Activated T-helper 1 cell treated with anti-CD3 and anti-CD28 coated beads, Interleukin-12 subunit alpha, Interleukin-12 subunit beta, Interleukin-2, Interleukin-4 antibody, amounts not matched to agents 30 ng/mL and 10 ng/mL and 1 ng/mL, durations not matched to agents 14 hours and 24 hours and 36 hours (primary cell): ENCODE measurements at places on chromosomes 13 and 19. TPM values are rescaled to one million over a fixed set of nuclear protein-coding genes. Genes with fewer than 3 reads are reported as not detected.

DNA sequence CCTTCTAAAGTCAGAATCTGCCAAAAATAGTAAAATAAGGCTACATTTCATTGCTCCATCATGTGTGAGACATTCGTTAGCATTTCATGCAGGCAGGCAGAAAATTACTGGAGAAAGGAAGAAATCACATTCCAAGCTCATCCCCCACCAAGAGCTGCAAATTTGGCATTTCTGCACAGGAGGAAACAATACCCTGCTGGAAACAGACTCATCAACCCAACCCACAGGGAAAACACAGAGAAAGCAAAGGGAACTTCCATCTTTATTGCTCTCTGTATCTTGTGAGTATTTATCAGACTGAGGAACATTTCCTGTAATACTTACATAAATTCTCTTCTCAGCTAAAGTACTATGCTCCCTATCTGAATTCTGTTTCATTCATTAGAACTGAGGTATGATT, 95.7 kb downstream of the KCTD12 start:
- H3K27ac ChIP-seq = no peak overlapping the region
- H3K4me1 ChIP-seq = no peaks in the 10 kb centered on the region
- H3K36me3 ChIP-seq = no peaks in the 10 kb centered on the region
- H3K27me3 ChIP-seq = peaks cover 8% of the 10 kb centered on the region

GRCh38 chr13:60099631-60100420, 63.9 kb downstream of the DIAPH3 start:
- peaks cover 8% of the 10 kb centered on the region for H3K36me3 ChIP-seq
- no peak for DNase-seq
- no peak overlapping the region for H3K27ac ChIP-seq
- no peak overlapping the region for H3K4me3 ChIP-seq

DNA sequence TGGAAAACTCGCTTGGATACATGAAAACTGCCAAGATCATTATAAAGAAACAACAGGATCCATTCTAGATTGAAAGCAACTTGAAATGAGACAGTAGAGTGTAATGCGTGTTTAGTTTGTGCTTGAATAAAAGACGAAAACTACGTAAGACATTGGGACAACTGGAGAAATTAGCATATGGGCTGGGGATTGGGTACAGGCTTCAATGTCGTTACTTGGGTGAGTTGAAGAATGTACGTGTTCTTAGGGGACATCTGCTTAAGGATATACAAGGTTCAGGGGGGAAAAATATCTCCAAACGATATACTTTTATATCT, 471 bp upstream of the ERVK3-1 start:
- no peak for DNase-seq
- peaks cover 62% of the 10 kb centered on the region for H3K36me3 ChIP-seq
- H3K27ac ChIP-seq = peak overlapping the region; percentile 96
- H3K27me3 ChIP-seq = no peaks in the 10 kb centered on the region

DNA sequence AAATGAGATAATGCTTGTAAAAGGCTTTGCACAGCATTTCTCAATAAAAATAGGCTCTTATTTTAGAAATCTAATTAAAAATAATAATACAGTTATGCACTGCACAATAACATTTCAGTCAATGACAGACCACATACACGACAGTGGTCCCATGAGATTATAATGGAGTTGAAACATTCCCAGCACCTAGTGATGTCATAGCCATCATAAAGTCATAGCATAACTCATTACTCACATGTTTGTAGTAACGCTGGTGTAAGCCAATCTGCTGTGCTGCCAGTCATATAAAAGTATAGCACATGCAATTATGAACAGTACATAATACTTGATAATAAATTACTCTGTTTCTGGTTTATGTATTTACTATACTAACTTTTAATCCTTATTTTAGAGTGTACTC, 12.7 kb upstream of the SERPINE3 start:
- no peak overlapping the region for H3K4me3 ChIP-seq
- H3K27me3 ChIP-seq = no peaks in the 10 kb centered on the region
- no peak overlapping the region for H3K27ac ChIP-seq
- peaks cover 13% of the 10 kb centered on the region for H3K4me1 ChIP-seq
- H3K36me3 ChIP-seq = no peaks in the 10 kb centered on the region

- no peaks in the 10 kb centered on the region for H3K4me1 ChIP-seq
- H3K4me3 ChIP-seq = no peak overlapping the region
- H3K27me3 ChIP-seq = peaks cover 2% of the 10 kb centered on the region
- no peaks in the 10 kb centered on the region for H3K36me3 ChIP-seq
Observed at GRCh38 chr13:105184201-105184600, 1351.3 kb downstream of the EFNB2 start.

GRCh38 chr13:99374169-99374991, 67.2 kb upstream of the GPR183 start:
- H3K4me3 ChIP-seq = no peak overlapping the region
- H3K27ac ChIP-seq = no peak overlapping the region
- peaks cover 4% of the 10 kb centered on the region for H3K27me3 ChIP-seq
- peaks cover 56% of the 10 kb centered on the region for H3K36me3 ChIP-seq

- no peak overlapping the region for H3K4me3 ChIP-seq
- H3K4me1 ChIP-seq = no peaks in the 10 kb centered on the region
- no peaks in the 10 kb centered on the region for H3K27me3 ChIP-seq
- no peak for DNase-seq
- no peak overlapping the region for H3K27ac ChIP-seq
Observed at GRCh38 chr13:62433660-62434059, 1018.0 kb upstream of the PCDH20 start.

DNA sequence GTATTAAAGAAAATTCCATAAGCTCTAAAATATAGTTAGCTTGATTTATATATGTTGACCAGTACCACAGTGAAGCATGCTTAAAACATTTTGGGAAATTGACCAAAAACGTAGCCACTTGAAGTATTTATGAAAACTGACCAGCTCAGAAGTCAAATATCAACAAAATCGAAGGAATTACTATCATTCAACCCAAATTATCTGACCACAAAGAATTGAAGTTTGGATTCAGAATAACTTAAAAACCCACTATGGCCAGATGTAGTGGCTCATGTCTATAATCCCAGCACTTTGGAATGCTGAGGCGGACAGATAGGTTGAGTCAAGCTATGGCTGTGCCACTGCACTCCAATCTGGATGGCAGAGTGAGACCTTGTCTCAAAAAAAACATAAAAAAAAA, 31.9 kb downstream of the GPALPP1 start:
- H3K27ac ChIP-seq = no peak overlapping the region
- H3K27me3 ChIP-seq = no peaks in the 10 kb centered on the region
- H3K4me3 ChIP-seq = no peak overlapping the region
- H3K4me1 ChIP-seq = no peaks in the 10 kb centered on the region
- H3K36me3 ChIP-seq = peaks cover 13% of the 10 kb centered on the region
- no peak for DNase-seq

The RASGRP4 gene
- total RNA-seq = 1.5 and 1.8 TPM in 2 replicates

The IFNL1 gene
- total RNA-seq = 0.23 TPM in 1 of 2 replicates, not detected in the other

The SIGLECL1 gene
- total RNA-seq = not detected in 2 replicates

The ONECUT3 gene
- not detected in 2 replicates for total RNA-seq
